ENCODE measurements at places on chromosomes 12 and 14.

- DNase-seq: no peak
These were observed 20.5 kb upstream of the SRRM4 start for GRCh38 chr12:118960865-118961264.

- peak; percentile 15 for DNase-seq
These were observed 91.4 kb downstream of the SETD3 start for GRCh38 chr14:99389174-99389826.

GRCh38 chr12:48420039-48420775 lies 52.2 kb upstream of the ANP32D start:
- no peak for DNase-seq

- DNase-seq: no peak
These were observed 220.3 kb downstream of the KLHL28 start for GRCh38 chr14:44741431-44741830.

- no peak for DNase-seq
These were observed 2.7 kb downstream of the BAG5 start for GRCh38 chr14:103559766-103560165.

DNA sequence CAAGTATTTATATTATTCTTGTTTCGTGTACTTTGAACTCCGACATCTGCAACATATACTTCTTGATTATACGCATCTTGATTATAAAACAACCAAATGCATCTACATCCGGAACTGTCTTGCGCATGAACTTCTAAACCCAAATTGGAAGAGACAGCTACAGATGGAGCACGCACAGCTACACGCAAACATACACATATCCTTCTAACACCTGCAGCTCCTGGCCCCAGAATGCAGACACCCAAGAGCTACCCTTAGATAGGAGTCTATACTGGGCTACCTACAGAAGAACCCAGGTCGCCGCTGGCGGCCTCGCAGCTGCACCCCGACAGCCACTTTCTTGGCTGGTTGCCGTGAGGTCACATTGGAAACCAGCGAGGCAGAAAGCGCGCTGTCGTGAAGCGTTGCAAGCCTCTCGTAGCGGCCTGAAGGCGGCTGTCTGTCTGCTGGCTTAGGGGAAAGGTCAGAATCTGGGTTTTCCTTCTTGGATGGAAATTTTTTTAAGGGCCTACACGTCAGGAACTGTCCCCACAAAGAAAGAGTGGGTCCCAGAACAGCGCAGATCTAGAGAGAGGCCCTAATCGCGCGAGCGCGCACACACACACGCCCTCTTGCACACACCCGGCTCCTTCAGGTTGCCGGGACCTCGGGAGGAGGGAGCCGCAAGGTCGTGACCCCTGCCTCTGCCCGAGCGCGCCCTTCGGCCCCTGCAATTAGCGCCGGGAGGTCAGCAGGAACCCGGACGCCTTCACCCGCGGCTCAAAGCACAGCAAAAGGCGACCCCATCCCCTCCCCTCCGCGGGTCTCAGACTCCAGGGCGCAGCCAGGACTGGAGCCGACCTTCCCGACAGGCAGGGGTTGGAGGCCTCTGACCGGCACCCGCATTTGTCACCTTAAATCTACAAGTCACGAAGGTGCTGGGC lies 17.0 kb downstream of the TBX3 start:
- no peak for DNase-seq

GRCh38 chr14:71471634-71472355 lies 460.4 kb upstream of the RGS6 start:
- DNase-seq: no peak

GRCh38 chr12:38155020-38155395 lies 161.6 kb upstream of the ALG10B start:
- DNase-seq: no peak

GRCh38 chr12:121295746-121296617 lies 527 bp downstream of the CAMKK2 start:
- no peak for DNase-seq

GRCh38 chr12:51942056-51942455 lies 9.4 kb upstream of the ACVR1B start:
- DNase-seq: no peak

DNA sequence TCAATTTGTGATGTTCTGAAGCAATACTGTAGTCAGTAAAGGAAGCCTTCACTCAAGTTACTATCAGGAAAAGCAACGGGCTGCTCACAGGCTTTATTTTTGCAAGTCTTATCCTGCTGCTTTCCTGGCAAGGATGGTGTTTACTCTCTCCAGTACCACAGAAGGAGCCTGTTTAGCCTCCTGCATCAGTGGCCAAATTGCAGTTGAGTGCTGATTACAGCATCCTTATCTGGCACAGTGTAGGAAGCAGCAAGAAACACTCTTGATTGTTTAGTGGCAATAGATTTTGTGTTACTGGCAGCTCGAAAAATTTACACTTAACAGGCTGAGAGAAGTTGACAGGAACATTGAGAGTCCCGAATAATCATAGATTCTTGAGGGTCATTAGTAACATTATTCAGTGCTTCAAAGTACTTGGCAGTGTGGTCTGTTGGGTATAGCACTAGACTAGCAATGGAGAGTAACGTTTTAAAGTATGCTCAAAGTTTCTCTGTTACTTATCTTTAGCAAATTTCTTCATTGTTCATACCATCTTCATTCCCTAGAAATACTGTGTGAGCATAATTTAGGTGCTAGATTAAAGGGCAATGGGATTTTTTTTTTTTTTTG lies 11.7 kb downstream of the TULP3 start:
- no peak for DNase-seq
